ENCODE measurements at places on chromosomes 7 and 10. TPM values are rescaled to one million over a fixed set of nuclear protein-coding genes. Genes with fewer than 3 reads are reported as not detected.

DNA sequence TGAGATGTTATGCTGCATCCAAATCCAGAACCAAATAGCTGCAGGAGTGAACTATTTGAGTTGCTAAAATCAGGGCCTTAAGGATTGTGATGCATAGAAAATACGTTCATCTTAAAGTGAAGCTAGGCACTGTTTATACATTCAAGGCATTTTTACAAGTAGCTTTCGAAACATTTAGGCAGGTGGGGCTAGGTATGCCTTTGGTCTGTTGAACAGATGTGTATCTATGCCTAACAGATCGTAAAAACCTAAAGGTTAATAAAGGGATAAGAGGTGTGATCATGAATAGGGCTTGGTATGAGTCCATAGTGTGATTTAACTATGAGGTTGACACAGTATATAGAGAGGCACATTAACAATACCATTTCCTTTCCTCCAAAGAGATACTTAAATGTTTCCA is 262.5 kb downstream of the SEMA3D start:
- DNase-seq = no peak

GRCh38 chr7:128923411-128923800 is 12.9 kb upstream of the KCP start:
- DNase-seq = no peak

C10orf143 gene
- 0.82 TPM for total RNA-seq

DNA sequence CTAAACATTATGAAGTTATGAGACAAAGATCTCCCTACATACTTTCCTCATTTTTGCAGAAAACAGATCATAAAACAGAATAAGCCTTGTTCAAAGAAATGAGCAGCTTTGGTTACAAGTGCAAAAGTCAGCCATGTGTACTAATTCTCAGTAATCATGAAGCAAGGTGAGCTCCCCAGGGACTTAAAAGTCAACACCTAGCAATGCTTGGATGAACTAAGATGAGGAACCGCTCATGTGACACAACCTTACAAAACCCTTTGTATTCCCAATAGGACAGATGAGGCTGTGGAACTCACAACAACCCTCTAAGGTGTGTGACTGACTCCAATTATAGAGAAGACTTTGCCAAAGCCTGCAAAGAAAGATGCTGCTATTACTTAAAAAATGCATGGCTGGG is 154.5 kb downstream of the SLC25A13 start:
- no peak for DNase-seq

DNAJC30 gene
- total RNA-seq = 3.3 TPM

DNA sequence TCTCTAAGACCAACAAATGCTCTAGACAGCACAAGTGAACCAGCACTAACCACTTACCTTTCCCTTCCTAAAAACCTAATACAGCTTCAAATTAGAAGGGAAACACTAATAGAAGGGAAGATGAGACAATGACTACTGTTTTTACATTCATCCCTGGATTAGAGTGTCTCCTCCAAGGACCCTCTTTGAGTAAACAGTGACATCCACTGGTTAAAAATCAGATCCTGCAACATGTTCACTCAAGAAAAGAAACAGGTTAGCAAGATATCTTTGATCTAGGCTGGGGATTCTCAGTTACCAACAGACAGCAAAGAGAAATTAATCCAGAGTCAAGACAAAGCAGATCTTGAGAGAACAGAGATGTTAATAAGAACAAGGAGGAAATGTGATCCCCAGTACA is 177.7 kb upstream of the GHITM start:
- no peak for DNase-seq

DNA sequence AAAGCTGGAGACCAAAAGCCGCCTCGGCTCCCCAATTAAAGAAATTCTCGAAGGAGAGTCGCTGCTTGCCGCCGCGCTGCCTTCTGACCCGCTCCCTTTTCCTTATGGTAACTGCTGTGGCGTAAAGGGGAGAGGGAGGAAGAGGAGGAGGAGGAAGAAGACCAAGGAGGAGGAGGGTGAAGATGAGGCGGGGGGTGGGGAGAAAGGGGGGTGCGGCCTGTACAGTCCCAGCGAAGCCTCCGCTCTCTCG is 388 bp downstream of the CNOT4 start:
- DNase-seq = no peak

- no peak for DNase-seq
Observed at GRCh38 chr7:2861509-2861908, 17.4 kb upstream of the GNA12 start.

- peak; percentile 82 for DNase-seq
Observed at GRCh38 chr7:108455998-108456677, at the start of gene NRCAM. NRCAM (minus strand) TSS chr7:108456436; CDS start chr7:108240064, 216,372 bp downstream.

ZMIZ1 gene
- total RNA-seq = 53.4 TPM

- DNase-seq = no peak
Observed at GRCh38 chr7:154424350-154424749, 372.2 kb downstream of the DPP6 start.

GRCh38 chr10:60985951-60986350 is 42.0 kb upstream of the RHOBTB1 start:
- DNase-seq = no peak

DNA sequence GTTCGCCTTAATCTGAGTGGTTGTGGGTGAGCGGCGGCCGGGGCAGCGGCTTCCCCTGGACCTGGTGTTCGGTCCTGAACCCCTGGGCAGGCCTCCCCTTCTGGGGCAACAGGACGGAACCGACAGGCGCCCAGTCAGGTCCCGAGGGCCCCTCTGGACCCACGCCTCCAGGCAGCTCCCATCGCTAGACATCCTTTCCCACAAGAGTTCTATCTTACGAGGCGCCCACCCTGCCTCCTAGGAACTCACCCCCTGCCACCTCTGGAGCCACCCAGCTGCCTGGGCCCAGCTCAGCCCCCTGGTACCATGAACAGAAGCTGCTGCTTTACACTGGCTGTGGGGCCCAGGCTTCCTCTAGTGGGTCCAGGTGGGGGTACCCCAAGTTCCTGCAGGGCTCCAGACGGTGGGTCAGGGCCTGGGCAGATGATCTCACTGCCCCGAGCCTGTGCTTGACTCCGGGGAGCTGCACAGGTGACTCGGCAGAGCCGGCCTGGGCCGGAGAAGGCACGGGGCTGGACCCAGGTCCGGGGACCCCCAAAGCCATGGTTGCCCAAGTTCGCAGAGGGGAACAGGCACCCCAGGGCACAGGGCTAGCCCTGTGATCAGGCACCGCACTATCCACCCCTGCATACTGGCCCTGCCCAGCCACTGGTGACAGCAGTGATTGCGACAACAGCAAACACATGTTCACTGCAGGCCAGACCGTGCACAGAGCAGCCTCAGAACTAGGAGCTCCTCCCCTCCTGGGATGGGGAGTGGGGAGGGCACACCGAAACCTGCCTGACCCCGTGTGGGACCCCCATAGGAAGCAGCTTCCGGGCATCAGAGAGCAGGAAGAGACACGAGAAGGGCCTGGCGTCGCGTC is 180.3 kb downstream of the ELFN1 start:
- DNase-seq = no peak

GRCh38 chr10:88765816-88766215 is 6.0 kb downstream of the LIPN start:
- no peak for DNase-seq

UCMA gene
- total RNA-seq = not detected

- peak; percentile 89 for DNase-seq
Observed at GRCh38 chr10:21084700-21085099, 187.6 kb upstream of the NEBL start.

DNA sequence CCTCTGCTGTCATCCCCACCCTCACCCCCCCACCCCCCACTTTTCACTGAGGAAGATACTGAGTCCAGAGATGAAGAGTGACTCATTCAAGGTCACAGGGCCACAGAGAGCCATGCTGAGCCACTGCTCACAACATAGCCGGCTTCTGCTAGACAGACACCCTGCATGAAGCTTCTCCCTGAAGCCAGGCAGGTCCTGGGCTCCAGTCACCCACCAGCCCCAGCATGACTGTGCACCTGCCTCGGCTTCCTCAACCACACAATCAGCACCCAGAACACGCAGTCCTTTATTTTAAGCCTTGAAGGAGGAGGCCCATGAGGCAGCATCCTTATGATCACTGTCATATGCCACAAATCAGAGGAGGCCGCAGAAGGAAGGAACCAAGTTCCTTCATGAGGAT is 19.2 kb upstream of the PRKAG2 start:
- no peak for DNase-seq
